ENCODE measurements at places on chromosomes 1 and 21.

DNA sequence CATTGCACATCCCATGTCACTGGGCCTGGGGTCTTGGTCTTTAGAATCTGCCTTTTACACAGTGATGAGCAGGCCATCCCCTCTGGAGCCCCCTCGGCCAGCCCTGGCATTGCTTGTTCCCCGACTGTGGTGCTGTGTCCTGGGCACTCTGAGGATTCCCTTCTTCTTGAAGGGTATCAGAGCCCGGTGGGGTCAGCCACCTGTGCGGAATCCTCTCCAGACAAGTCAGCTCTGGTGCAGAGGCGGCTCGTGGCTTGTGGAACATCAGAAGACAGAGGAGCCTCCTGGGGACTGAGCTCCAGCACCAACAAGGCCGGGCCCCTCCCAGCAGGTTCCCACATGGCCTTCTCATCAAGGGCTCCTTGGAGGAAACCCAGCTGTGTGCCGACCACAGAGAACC, 57.9 kb upstream of the AJAP1 start:
- no peak for DNase-seq

GRCh38 chr1:23478896-23479665, 4.9 kb downstream of the ASAP3 start:
- DNase-seq: no peak

GRCh38 chr1:209363112-209363511, 220.4 kb upstream of the CAMK1G start:
- DNase-seq: no peak

- DNase-seq: no peak
These were observed 17.5 kb downstream of the COL9A2 start for GRCh38 chr1:40299366-40300248.

DNA sequence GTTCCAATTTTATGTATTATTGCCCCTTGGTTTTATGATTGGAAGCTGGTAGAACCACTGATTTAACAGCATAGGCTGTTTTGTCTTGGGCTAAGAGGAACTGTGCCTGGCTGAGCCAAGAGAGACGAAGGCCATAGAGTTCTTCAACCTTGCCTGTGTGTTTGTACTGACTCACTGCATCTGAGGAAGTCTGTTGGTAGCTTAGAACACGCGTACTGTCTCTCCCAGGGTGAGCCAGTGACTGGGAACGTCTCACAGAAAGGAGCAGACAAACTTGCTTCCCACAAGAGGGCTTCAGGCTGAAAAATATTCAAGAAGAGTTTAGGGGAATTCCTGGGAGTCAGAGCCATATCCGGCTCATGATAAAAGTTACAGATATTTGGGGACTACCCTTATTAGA, 14.9 kb downstream of the TMEM51 start:
- DNase-seq: no peak

GRCh38 chr1:54188291-54188690, 11.5 kb downstream of the CYB5RL start:
- no peak for DNase-seq

DNA sequence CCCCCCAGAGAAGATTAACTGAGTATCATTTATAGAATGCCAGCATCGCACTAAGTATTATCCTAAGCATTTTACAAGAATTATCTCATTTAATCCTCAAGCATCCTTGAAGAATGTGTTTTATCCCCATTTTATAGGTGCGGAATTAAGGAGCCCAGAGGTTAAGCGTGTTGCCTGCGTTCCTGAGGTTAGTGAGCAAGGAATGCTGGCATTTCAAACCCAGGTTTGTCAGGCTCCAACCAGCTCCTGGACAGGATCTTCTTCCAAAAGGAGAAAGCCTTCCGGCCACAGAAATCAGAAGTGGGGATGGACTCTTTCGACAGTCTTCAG, 82.3 kb downstream of the SSBP3 start:
- DNase-seq: no peak

All from esophagus squamous epithelium (tissue), 5 donors.